ENCODE measurements at places on chromosomes 16 and 17.
A peak's percentile ranks its signal among the peaks of the same experiment; 100 is the strongest.

DNA sequence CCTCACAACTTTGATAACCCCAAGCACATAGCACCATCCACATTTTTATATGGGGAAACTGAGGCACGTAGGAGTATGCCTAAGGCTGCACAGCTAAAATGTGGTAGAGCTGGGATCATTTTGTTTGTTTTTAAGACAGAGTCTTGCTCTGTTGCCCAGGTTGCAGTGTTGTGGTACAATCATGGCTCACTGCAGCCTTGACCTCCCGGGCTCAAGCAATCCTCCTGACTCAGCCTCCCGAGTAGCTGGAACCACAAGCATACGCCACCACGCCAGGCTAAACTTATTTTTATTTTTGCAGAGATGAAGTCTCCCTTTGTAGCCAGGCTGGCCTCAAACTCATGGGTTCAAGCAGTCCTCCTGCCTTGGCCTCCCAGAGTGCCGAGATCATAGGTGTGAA lies 81.0 kb upstream of the GSE1 start:
- no peak for DNase-seq
- no peak overlapping the region for H3K4me3 ChIP-seq
- no peaks in the 10 kb centered on the region for H3K4me1 ChIP-seq
- no peaks in the 10 kb centered on the region for H3K36me3 ChIP-seq

GRCh38 chr17:2089021-2089422 lies 34.1 kb downstream of the HIC1 start:
- H3K27me3 ChIP-seq = no peaks in the 10 kb centered on the region
- no peaks in the 10 kb centered on the region for H3K36me3 ChIP-seq
- no peak overlapping the region for H3K4me3 ChIP-seq

- H3K4me1 ChIP-seq = peaks cover 40% of the 10 kb centered on the region
- H3K27me3 ChIP-seq = no peaks in the 10 kb centered on the region
- peak overlapping the region; percentile 94 for H3K27ac ChIP-seq
- peak overlapping the region; percentile 61 for H3K4me3 ChIP-seq
- peak; percentile 74 for DNase-seq
Measured at GRCh38 chr16:4317532-4318450, 1.9 kb downstream of the GLIS2 start.

DNA sequence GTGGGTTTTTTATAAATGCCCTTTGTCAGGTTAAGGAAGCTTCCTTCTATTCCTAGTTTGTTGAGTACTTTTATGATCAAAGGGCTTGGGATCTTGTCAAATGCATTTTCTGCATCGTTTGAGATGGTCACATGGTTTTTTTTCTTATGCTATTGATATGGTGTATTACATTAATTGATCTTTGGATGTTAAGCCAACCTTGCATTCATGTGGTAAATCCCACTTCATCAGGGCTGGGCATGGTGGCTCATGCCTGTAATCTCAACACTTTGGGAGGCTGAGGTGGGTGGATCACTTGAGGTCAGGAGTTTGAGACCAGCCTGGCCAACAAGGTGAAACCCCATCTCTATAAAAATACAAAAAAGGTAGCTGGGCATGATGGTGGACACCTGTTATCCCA lies 30.8 kb upstream of the ATP2A3 start:
- no peaks in the 10 kb centered on the region for H3K36me3 ChIP-seq
- no peak for DNase-seq
- no peak overlapping the region for H3K4me3 ChIP-seq
- no peaks in the 10 kb centered on the region for H3K4me1 ChIP-seq

- H3K4me3 ChIP-seq = no peak overlapping the region
- H3K36me3 ChIP-seq = no peaks in the 10 kb centered on the region
- H3K27me3 ChIP-seq = no peaks in the 10 kb centered on the region
Measured at GRCh38 chr17:50518384-50519023, 10.3 kb downstream of the MYCBPAP start.

- H3K4me3 ChIP-seq = no peak overlapping the region
- H3K4me1 ChIP-seq = no peaks in the 10 kb centered on the region
- no peaks in the 10 kb centered on the region for H3K36me3 ChIP-seq
- no peak overlapping the region for H3K27ac ChIP-seq
Measured at GRCh38 chr16:51697454-51697853, 546.4 kb upstream of the SALL1 start.

DNA sequence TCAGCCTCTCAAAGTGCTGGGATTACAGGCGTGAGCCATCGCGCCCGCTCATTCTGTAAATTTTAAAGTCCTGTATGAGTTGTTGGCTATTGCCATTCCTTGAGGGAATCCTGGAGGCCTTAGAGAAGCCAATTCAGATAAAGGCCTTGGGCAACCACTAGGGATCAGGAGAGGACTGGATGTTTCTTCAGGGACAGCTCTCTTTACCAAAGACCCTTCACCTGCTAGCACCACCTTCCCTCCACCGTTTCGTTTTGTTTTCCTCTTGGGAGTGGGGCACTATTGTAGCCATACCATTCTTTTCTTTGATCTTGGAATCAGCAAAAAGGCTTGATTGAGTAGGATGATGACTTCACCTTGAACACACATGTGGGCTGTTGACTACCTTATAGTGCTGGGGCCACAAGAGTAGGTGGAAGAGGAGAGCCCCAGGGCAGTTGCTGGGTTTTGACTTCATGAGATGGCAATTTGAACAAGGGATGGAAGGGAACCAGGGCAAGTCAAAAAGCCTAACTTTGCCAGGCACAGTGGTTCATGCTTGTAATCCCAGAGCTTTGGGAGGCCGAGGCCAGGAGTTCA lies 7.0 kb upstream of the ANKRD40CL start:
- H3K27me3 ChIP-seq = no peaks in the 10 kb centered on the region
- H3K4me3 ChIP-seq = no peak overlapping the region
- no peaks in the 10 kb centered on the region for H3K4me1 ChIP-seq
- no peak overlapping the region for H3K27ac ChIP-seq
- H3K36me3 ChIP-seq = no peaks in the 10 kb centered on the region

- no peaks in the 10 kb centered on the region for H3K36me3 ChIP-seq
- no peaks in the 10 kb centered on the region for H3K27me3 ChIP-seq
- no peak for DNase-seq
- H3K4me1 ChIP-seq = no peaks in the 10 kb centered on the region
Measured at GRCh38 chr17:40993839-40994238, at the start of gene KRTAP3-3. KRTAP3-3 (minus strand) TSS chr17:40994164; CDS start chr17:40994097, 67 bp downstream.

DNA sequence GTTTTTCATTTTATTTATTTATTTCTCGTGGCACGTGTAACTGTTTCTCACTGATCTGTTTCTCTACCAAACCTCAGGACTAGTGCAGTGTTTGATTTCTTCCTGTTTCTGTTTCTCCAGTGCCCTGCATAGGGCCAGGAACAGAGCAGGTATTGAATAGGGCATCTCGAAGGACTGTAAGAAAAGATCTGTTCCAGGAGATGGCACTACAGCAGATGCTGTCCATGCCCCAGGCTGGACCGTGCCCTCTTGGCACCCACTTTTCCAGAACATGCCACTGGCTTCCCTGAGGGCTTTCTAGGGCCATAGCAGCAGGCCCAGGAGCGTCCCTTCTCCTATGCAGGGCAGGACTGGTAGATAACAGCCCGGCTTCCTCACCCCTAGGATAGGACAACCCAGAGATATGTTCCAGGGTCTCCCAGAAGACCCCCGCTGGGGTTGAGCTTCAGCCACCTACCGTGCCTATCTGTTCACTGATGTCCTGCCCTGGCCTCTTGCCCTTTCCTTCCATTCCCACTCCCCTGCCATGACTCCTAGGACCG lies 4.4 kb downstream of the SNX20 start:
- H3K4me1 ChIP-seq = no peaks in the 10 kb centered on the region
- no peak overlapping the region for H3K27ac ChIP-seq
- no peak overlapping the region for H3K4me3 ChIP-seq

DNA sequence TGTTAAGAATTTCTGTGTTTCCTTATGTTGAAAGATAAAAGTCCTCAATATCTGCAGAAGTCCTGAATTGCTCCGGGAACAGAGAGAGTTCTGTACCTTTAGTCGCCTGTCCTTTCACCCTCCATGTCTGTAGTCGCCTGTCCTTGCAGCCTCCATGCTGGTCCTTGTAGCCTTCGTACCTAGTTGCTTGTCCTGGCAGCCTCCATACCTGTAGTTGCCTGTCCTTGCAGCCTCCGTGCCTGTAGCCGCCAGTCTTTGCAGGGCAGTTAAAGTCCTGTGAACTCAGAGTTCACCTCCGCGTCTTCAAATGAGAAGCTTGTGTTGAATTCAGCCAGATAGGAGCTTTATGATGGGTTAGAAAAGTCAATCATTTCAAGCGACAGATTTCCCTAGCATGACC lies 19.5 kb upstream of the ITGAX start:
- no peak overlapping the region for H3K27ac ChIP-seq
- no peak overlapping the region for H3K4me3 ChIP-seq
- peaks cover 25% of the 10 kb centered on the region for H3K27me3 ChIP-seq
- no peaks in the 10 kb centered on the region for H3K4me1 ChIP-seq
- no peaks in the 10 kb centered on the region for H3K36me3 ChIP-seq

DNA sequence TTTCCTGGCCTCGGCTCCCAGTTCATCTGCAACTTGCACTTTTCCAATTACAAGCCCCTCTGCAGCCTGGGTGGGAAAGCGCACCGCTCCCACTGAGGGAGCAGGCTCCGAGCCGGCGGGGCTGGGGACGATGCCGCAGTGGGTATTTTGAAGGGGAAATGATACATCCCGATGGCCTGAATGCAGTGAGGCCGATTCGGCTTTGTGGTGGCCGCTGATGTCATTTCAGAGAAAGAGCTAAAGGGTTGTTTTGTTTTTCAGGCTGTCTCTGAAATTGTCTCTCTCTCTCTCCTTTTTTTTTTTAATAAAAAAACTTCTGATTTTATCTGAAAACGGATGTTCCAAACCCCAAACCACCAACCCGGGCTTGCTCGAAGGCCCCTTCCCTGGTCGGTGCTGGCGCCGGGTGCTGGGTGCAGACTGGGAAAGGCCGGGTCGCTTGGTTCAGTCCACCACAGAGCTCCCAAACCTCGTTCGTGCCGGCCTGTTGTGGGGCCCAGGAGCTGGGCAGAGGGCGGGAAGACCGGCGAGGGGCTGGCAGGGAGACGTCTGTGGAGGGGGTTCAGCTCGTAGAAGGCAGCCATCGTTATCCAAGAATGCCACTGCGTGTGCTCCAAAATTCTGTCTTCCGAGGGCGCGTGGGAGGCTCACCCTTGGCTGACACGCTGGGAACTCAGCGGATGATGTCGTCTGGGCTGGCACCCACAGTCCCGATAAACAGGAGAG lies 102.8 kb downstream of the FOXL1 start:
- no peaks in the 10 kb centered on the region for H3K36me3 ChIP-seq
- H3K27ac ChIP-seq = no peak overlapping the region
- no peaks in the 10 kb centered on the region for H3K27me3 ChIP-seq
- H3K4me1 ChIP-seq = peaks cover 7% of the 10 kb centered on the region
- H3K4me3 ChIP-seq = no peak overlapping the region
- DNase-seq = no peak

DNA sequence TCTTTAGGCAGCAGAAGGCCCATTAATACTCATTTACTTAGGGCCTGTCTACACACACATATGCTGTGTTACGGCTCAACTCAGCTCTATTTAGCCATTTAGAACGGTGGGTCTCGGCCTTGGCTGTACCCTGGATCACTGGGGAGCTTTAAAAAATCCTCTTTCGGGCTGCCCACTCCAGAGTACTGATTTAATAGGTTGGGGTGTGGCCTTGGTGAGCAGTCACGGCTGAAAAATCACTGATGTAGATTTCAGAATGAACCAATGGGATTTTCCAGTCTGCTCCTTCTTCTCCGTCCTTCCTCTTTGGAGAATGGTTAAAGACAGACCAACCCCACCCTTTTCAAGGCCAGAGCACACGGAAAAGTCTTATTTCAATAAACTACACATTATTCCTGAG lies 223.5 kb downstream of the CCDC182 start:
- no peak for DNase-seq
- H3K4me1 ChIP-seq = peaks cover 20% of the 10 kb centered on the region
- no peak overlapping the region for H3K4me3 ChIP-seq
- H3K27ac ChIP-seq = no peak overlapping the region
- no peaks in the 10 kb centered on the region for H3K27me3 ChIP-seq

- no peaks in the 10 kb centered on the region for H3K4me1 ChIP-seq
- no peak for DNase-seq
- no peak overlapping the region for H3K4me3 ChIP-seq
- H3K36me3 ChIP-seq = no peaks in the 10 kb centered on the region
- no peak overlapping the region for H3K27ac ChIP-seq
- H3K27me3 ChIP-seq = no peaks in the 10 kb centered on the region
Measured at GRCh38 chr16:87227296-87227951, 89.8 kb downstream of the C16orf95 start.

- H3K27ac ChIP-seq = no peak overlapping the region
- no peak for DNase-seq
- H3K27me3 ChIP-seq = no peaks in the 10 kb centered on the region
- H3K4me1 ChIP-seq = peaks cover 4% of the 10 kb centered on the region
- H3K4me3 ChIP-seq = no peak overlapping the region
- H3K36me3 ChIP-seq = no peaks in the 10 kb centered on the region
Measured at GRCh38 chr17:17304521-17304985, 1.4 kb downstream of the NT5M start.

DNA sequence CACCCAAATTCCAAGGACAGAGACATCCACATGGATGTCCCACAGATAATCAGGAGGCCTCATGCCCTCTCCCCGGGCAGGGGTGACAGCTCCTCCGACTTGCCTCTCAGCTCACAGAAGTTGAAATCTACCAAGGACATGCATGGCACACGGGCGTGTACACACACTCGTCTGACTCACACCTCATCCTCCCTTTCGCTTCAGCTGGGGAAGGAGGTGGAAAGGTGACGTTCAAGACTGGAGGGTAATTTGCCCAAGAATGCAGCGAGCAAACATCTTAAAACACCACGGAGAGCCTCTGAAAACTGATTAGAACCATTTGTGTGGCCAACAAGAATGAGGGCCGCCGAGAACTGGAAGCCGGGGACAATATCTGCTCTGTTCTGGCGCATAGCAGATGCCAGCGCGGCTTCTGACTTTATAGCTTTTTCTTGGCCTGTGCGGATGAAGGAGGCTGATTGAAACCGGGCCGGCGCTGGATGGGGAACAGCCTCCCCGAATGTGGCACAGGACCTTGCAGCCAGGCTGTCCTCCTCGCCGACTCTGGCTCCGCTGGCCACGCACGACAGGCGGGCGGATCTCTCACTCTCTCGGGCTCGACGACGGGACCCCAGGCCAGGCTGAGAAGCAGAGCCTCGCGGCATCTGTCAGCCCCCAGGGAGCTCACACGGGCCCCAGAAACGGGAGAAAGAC lies 100.9 kb downstream of the C16orf95 start:
- no peaks in the 10 kb centered on the region for H3K27me3 ChIP-seq
- no peak overlapping the region for H3K27ac ChIP-seq
- no peak for DNase-seq
- H3K4me3 ChIP-seq = no peak overlapping the region
- peaks cover 6% of the 10 kb centered on the region for H3K4me1 ChIP-seq

GRCh38 chr16:17246974-17247732 lies 223.6 kb downstream of the XYLT1 start:
- no peak overlapping the region for H3K4me3 ChIP-seq
- no peaks in the 10 kb centered on the region for H3K27me3 ChIP-seq
- no peak for DNase-seq
- no peaks in the 10 kb centered on the region for H3K4me1 ChIP-seq
- no peak overlapping the region for H3K27ac ChIP-seq

- no peak overlapping the region for H3K27ac ChIP-seq
- DNase-seq = no peak
- no peaks in the 10 kb centered on the region for H3K27me3 ChIP-seq
- H3K4me1 ChIP-seq = no peaks in the 10 kb centered on the region
Measured at GRCh38 chr16:16163571-16163970, 59.7 kb downstream of the ABCC6 start.

- H3K27me3 ChIP-seq = no peaks in the 10 kb centered on the region
- H3K4me3 ChIP-seq = no peak overlapping the region
- no peaks in the 10 kb centered on the region for H3K36me3 ChIP-seq
- H3K27ac ChIP-seq = no peak overlapping the region
Measured at GRCh38 chr17:68777243-68777855, 176.2 kb upstream of the FAM20A start.
